ENCODE measurements at places on chromosomes 1 and 21.

GRCh38 chr1:76073481-76073880 lies 1.1 kb upstream of the ST6GALNAC3 start:
- no peak for DNase-seq

GRCh38 chr1:28789412-28789811 lies 22.6 kb upstream of the OPRD1 start:
- no peak for DNase-seq

DNA sequence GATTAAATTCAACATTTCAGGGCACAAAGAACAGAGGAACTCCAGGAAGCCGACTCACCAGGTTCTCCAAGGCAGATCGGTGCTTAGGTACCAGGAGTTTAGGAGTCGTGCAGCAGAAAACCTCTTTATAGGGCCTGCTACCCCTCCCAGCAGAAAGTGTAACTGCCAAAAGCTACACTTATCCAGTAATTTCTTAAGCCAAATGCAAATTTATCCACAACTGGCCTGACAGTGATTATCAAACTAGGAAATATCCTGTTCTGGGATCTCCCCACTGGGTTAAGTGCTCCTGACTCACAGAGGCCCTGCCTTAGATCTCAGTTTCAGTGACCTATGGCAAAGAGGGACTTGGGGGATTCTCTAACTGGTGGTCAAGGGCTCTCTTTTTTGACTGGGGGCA lies at the start of gene SPRR2F:
TSS of gene SPRR2F (minus strand) at position 101 of the 400 bp plus-strand sequence. CDS start 783 bp downstream, outside the sequence.
- DNase-seq = no peak

- no peak for DNase-seq
Measured at GRCh38 chr1:155051777-155052398, 772 bp downstream of the ADAM15 start.

- DNase-seq = no peak
Measured at GRCh38 chr1:21271550-21271949, 18.7 kb downstream of the ECE1 start.

DNA sequence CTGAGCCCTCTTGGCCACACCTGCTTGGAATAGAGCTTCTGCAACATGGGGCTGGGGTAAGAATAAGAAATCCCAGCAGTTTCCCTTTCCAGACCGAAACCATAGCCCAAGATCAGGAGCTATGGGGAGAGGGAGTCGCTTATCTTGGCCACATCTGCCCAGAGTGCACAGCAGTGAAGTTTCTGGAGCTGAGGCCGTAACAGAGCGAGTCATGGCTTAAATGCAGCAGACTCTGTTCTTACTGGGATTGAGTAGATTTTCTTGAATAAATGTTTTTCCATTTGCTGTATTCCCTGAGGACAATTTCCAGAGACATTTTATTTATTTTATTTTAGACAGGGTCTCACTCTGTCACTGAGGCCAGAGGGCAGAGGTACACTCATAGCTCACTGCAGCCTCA lies 33.5 kb downstream of the CFAP57 start:
- no peak for DNase-seq

GRCh38 chr1:65725064-65725463 lies 67.6 kb upstream of the PDE4B start:
- no peak for DNase-seq

GRCh38 chr21:14842601-14843000 lies 222.2 kb downstream of the NRIP1 start:
- no peak for DNase-seq

DNA sequence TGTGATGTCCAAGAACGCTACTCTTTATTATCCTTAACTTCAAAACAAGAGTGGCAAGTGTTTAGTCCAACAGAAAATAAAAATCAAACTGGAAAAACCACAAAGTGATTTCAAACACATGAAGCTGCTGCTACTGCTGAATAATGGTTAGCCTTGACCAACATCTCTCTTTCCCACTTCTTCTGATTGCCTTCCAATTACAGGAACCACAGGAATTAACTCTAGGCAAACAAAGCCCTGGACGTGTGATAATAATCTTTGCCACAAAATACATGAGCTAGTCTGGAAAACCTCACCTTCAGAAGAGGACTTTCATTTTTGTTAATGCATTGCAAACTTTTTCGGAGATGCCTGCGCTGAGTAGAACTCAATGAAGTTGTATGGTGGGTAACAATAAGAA lies 48.6 kb upstream of the COL11A1 start:
- DNase-seq = no peak

DNA sequence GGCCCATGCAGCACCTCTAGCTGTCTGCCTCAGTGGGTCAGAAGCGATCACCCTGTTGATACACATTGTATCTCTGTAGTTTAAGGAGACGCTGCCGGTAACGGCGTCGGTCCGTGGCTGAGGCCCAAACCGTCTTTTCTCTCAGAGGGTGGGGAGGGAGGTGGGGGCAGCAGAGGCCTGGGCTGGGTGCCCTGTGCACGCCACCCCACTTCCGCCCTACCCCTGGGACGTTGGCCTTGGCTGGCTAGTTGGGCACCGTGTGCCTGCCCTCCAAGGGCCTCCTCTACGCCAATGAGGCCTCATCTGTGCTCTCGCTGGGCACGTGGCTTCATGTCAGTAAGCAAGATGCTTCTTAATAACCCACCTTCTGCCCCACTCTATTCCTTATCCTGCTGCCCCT lies 9.4 kb downstream of the ZC3H12A start:
- DNase-seq = no peak

GRCh38 chr1:173867753-173868265 lies at the start of gene GAS5:
Gene GAS5 (minus strand): TSS chr1:173867989.
- DNase-seq = peak; percentile 99

DNA sequence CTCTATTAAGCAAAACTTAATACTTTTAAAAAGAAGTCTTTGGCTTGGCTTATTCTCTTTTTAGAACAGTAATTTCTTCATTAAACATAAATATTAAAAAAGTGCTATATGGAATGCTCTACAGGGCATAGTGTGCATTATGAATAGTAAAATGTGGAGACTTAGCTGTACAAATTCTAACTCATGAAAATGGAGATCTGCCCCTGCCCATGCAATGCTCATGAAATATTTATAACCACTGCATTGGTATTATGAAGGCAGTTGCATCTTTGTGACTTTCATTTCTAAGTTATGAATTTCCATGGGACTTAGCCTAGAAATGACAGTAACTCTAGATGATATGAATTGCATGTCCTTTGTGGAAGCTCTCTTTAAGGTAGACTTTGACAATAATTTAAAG lies 586.0 kb downstream of the PTBP2 start:
- DNase-seq = no peak

- no peak for DNase-seq
Measured at GRCh38 chr1:240739754-240740153, 127.8 kb upstream of the GREM2 start.

DNA sequence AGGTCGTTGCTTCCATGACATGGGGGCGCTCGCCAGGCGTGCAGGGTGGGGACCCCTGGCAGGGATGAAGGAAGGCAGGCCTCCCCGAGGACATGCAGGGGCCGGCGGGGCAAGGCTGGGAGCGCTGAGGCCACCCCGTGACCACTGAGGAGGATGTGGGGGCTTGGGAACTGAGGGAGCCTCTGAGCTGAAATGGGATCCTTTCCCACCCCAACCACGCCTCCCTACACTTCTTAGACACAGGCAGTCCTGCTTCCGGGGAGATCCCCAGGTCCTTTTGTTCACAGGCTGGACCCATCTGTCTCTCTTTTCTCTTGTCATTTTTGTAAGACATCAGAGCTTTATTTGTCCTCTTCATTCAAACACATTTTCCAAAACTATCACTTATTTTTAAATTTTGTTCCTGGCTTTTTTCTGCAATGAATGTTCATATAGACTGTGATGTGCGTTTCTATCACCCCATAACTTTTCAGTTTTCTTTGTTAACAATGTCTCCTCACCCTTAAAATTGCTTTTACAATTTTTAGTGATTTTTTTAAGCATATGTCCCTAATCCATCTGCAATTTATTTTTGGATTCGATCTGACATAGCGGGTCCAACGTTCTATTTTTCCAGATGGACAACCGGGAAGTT lies 156.7 kb upstream of the BACE2 start:
- no peak for DNase-seq

DNA sequence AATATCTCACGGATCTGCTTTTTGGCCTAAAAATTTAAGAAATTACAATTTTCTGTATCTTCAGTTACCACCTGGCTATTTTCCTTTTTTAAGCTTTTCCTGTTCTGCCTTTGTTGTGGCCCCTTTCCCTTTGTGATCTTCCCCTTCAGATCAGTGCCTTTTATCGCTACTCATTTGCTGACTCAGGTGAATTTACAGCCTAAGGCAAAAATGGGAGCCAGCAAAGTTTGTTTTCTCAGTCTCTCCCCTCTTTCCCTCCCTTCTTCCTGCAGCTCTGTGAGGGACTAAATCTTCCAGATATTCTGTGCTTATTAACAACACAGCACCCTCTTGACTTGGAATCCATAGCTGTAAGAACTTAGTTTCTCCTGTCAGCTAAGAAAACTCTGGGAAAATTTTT lies 5.3 kb upstream of the PRRC2C start:
- DNase-seq = no peak

GRCh38 chr1:52692697-52693096 lies 5.5 kb downstream of the COA7 start:
- no peak for DNase-seq

DNA sequence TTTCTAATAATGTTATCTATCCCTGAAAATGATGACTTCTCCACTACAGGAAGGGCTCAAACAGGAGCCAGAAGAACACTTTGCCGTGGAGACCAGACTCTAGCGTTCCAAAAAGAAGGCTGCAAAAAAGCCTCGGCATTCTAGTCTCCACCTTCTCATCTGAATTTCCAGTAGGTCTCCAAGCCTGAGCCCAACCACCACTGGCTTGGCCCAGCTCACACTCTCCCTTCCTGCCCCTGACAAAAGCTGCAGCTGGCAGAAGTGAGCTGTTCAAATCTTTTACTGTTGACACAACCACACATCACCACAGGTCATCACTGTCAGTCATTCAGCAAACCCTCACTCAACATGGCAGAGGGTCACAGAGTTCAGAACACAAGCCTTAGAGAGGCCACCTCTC lies 69.3 kb downstream of the CAMK2N1 start:
- no peak for DNase-seq

- DNase-seq = no peak
Measured at GRCh38 chr1:170790651-170791071, 126.7 kb downstream of the PRRX1 start.

DNA sequence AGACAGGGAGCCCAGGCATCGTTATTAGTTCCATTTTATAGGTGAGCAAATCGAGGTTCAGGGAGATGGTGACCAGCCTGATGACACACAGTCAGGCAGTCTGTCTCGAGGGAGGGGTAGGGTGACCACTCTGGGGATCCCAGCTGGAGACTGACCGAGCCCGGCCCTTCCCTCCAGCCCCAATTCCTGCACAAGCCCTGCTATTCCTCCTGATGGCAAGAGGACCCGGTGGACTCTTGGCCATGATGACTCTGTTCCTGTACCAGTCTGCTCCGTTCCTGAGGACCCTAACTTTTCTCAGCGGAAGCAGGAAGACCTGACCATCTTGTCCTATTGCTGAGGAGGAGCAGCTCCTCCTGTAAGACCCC lies 391 bp downstream of the AGT start:
- DNase-seq = no peak

- DNase-seq = no peak
Measured at GRCh38 chr1:36657826-36658225, 175.1 kb upstream of the CSF3R start.

- DNase-seq = no peak
Measured at GRCh38 chr1:167996266-167996665, 59.4 kb upstream of the MPC2 start.

GRCh38 chr1:232973652-232974611 lies 23.5 kb downstream of the NTPCR start:
- no peak for DNase-seq

DNA sequence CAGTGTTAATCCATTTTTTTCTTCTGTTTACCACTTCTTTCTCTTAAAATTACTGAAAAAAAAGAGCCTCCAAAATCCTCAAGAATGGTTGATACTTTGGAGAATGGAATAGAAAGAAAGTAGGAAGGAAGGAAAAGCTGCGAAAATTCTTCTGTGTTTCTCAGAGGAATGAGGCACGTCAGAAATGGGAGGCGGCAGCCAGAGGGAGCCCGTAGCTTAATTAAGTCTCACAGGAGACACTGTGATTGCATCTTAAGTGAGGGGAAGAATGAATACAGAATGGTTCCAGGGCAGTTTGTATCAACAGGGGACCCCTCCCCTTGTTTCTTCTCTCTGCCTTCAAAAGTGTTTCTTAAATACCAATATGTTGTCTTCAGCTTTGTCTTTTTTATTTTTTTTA lies 1099.5 kb downstream of the PLA2G4A start:
- DNase-seq = no peak

- no peak for DNase-seq
Measured at GRCh38 chr1:43563876-43564539, 33.3 kb downstream of the PTPRF start.

- DNase-seq = no peak
Measured at GRCh38 chr1:243434594-243434993, 178.8 kb downstream of the SDCCAG8 start.

- no peak for DNase-seq
Measured at GRCh38 chr1:12142141-12142823, 24.5 kb upstream of the TNFRSF1B start.

DNA sequence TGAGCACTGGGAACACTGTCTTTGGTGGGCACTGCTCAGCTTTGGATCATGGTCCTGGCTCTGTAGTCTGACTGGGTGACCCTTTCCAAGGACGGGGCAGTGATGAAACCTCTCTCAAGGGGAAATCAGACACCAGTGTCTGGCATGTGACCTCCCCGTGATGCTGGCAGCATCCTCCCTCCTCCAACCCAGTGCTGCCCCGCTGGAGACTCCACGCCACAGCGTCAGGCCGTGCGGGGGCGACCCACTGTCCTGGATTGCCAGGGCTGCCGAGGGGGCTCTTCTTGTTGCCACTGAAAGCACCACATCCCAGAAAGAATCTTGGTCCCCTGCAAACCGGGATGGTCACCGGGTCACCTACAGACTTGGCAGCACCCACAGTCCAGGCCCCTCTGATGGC lies 146.4 kb upstream of the ARHGEF16 start:
- DNase-seq = no peak

GRCh38 chr1:161505686-161506085 lies 429 bp downstream of the FCGR2A start:
- DNase-seq = no peak

DNA sequence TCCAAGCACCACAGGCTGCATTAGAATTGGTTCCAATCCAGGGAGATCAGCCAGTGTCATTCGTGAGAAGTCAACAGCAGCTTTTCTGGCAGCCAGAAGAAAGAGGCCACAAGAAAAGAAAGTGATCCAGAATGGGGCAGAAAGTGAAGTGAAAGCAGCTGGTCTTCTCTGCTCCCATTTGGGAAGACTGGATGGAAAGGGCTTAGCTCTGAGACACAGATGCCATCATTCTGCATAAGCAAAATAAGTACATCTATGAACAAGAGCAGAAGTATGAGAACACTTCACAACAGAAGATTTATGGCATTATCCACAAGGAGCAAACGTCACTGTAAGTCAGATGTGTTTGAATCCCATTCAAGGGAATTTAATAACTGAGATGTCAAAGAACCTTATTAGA lies 326.5 kb upstream of the ESRRG start:
- DNase-seq = no peak

DNA sequence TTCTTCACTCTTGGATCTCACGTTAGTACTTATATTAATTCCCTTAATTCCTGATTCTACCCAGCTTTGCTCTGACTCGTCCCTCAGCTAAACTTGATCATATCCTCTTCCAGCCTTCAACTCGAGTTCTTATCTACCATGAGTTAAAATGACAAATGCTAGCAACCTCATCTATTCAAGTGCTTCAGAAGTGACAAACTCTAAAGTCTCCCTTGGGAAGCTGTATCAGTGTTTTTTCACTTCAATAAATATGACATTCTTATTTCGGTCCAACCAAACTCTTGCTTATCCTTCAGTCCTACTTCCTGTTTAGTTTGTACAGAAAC lies 75.3 kb downstream of the FOXJ3 start:
- DNase-seq = no peak
